IPS-NIHi11 (cell line): ENCODE measurements at places on chromosomes 3 and 15.

DNA sequence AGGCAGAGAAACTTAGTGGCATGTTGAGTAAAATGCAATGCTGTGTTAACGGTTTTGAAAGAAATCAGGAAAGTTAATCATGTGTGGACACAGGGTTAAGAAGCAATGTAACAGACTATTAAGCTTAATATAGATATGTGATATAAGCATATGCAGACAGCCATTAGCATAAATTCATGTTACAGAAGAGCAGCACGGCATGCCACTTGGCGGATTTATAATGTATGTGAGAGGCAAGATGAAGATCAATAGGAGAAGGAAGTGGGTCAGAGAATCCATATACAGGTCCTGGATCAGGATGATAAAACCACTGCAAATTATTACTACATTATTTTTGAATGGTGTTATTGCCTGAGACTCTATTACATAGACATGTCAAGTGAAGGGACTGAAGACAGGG lies 694.3 kb downstream of the MCTP2 start:
- no peak for DNase-seq

DNA sequence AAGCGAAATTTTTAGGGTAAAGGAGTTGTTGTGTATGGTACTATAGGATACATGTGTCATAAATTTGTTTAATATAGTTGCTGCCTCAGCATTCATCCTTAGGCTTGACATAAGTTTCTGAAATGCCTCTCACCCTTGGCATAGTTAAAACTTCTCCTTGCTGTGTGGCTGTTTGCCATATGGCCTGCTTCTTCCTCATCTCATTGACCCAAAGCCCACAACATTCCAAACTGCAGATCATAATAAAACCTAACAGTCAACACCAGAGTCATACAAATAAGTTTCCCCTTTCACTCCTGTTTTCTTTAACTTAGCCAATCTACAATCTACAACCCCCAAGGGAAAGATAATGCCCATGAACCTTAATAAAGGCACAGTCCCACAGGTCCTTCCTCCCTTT lies 136.6 kb downstream of the TMCC1 start:
- DNase-seq: no peak

DNA sequence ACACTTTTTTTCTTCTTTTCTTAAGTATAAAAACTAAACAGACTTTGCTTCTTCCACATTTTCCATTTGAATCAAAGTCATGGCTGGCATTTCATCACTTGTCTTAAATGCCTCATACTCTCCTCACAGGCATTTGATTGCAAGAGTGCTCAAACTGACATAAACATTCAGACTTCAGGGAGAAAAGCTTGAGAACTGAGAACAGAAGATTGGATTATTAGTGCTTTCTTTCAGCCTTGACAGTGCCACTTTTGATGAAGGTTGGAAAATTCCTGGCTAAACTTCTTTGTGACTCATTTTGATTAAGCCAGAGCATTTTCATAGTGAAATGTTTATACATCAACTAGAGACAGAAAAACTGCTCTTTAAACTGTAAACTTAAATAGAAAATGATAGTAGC lies 544.4 kb downstream of the DIPK2A start:
- DNase-seq: no peak

DNA sequence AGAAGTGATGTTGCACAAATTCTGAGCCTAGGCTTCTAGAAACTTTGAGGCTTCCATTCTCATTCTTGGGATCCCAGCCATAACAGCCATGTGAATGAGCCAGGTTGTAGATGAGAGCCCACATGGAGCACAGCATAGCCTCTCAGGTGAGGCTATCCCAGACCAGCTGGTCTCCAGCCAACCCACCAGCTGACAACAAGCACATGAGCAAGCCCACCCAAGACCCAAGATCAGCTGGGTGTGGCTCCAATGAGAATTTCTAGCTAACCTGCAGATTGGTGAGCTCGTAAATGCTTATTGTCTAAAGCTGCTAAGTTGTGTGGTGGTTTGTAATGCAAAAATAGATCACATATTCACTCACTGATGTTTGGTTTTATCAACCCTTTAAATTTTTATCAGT lies 14.4 kb downstream of the KY start:
- no peak for DNase-seq

- DNase-seq: peak; percentile 74
Measured at GRCh38 chr3:189304465-189305351, 132.9 kb downstream of the TPRG1 start.

GRCh38 chr15:80121546-80121945 lies 31.3 kb upstream of the FAH start:
- DNase-seq: no peak

DNA sequence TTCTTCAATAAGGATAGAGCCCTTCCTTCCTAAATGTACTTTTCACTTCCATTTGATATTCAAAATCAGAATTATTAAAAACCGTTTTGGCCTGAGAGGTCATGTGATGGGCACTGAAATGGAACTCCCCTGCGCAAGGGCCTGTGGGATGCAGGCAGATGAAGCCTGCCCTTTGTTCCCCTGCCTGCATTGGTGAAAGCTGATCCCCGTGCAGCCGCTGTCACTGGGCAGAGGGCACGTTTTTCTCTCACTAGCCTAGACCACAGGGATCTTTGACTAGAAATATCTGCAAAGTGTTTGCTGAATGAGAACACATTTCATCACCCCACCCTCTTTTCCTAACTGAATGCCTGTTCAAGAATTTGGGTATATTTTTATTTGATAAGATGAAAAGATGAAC lies 74.9 kb downstream of the TIPARP start:
- DNase-seq: peak; percentile 42
